NCI-H2081 treated with DMSO at 0.1 percent for 48 hours (cell line): ENCODE measurements at places on chromosomes 7 and 10.
A peak's percentile ranks its signal among the peaks of the same experiment; 100 is the strongest.

GRCh38 chr10:124176349-124177179 lies 83.2 kb upstream of the CHST15 start:
- no peak for DNase-seq

- DNase-seq: no peak
Observed at GRCh38 chr10:100479037-100479436, 16.2 kb downstream of the WNT8B start.

DNA sequence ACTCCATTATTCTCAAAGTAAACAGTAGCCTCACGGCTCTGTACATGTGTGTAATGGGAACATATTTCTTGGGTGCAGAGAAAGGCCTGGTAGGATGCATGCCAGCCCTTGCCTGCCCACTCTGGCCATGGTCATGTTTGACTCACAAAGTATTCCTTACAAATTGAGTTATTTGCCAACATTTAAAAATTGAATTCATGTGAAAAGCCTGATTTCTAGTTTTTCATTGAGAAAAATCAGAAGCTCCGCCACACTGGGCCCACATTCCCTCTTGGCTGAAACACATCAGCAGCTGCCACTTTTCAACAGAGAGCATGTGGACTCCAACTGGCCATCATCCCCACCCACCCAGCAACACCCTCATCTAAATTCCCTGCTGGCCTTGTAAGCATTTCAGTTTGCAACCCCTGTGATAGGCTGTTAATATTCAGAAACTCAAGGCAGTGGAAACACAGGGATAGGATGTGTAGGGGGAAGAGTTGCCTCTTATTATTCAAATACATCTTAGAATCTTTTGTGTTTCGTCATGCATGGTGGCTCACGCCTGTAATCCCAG lies 40.9 kb downstream of the CDH23 start:
- DNase-seq: no peak

- peak; percentile 80 for DNase-seq
Observed at GRCh38 chr7:130273933-130274255, 7.2 kb downstream of the CPA2 start.

GRCh38 chr10:78079411-78079810 lies 45.7 kb downstream of the RPS24 start:
- no peak for DNase-seq

DNA sequence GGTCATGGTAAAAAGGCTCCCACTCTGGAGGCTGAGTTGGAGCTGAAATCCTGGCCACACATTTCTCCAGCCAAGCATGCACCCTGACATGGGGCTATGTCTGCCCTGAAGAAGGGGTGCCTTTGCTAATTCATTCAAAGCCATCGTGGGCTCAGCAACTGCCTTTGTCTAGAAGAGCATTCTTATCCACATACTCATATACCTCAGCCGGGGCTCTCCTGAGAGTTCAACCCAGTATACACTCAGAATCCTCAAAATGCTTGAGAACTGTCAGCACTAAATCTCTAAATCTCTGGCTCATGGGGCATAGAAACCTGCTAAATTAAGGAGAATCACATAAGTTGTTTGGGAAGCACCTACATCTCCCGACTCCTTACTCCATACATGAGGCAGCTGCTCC lies 89.3 kb downstream of the MRPL32 start:
- no peak for DNase-seq

DNA sequence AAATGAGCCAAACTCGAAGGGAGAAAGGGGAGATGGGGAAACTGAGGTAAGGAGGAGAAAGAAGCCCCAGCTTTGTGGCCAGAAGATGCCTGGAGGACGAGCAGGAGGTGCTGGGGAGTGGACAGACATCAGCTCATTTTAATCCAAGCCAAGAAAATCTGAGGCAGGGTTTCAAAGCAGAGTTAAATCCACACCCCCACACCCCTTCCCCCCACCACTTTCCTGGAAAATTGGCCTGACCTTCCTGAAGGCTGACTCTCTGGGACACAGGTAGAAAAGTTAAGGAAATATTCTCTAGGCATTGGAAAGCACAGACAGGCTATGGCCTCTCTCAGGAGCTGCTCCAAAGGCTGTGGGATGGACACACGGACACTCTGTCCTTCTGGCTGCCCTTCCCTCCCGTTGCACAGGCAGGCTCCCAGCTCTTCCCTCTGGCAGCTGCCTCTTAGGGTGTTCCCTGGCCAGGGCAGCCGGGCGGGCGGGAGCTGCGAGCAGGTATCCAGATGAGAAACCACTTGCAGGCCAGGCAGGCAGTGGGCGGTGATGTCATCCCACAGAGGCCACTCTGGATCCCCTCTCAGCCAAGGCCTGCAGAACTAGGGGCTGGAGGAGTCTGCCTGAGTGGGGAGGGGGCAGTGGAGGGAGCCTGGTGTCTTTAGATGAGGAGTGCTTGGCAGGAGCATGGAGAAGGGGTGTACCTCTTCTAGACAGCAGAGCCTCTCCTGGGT lies 171.8 kb downstream of the NEURL1 start:
- no peak for DNase-seq

GRCh38 chr10:76869931-76870330 lies 767.7 kb downstream of the KCNMA1 start:
- DNase-seq: no peak

DNA sequence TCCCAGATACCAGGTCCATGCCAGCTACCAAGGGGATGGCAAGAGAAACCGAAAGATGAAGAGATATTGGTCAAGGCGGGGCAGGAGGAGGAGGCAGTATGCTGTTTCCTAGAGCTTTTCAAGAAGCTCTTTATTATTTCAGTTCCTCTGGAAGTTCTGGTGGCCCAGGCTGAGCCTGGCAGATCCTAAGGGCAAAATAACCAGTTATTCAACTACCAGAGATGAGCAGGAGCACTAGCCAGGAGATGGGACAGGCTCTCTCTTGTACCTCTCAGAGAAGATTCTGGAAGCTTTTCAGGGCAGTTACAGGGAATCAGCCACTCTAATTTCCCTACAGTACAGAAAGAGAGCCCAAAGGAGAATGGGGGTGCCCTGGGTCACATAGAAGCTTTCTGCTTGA lies 5.3 kb downstream of the DNAJB12 start:
- DNase-seq: no peak

DNA sequence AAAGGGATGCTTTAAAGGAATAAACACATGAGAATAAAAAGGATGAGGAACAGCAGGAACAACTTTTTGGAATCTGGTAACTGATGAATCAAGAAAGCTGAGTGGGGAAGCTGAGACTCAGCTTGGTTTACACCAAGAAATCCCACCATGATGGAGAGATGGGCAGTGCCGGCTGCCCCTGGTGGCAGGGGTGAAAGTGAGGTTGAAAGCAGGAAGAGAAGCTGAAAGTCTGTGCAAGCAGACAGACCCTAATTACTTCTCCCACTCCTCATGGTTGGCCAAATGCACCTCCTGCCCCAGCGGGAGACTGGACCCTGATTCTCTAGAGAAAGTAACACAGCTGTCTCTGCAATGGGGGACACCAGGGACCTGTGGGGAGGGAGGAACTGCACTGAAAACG lies 57.6 kb upstream of the NANOS1 start:
- DNase-seq: no peak

DNA sequence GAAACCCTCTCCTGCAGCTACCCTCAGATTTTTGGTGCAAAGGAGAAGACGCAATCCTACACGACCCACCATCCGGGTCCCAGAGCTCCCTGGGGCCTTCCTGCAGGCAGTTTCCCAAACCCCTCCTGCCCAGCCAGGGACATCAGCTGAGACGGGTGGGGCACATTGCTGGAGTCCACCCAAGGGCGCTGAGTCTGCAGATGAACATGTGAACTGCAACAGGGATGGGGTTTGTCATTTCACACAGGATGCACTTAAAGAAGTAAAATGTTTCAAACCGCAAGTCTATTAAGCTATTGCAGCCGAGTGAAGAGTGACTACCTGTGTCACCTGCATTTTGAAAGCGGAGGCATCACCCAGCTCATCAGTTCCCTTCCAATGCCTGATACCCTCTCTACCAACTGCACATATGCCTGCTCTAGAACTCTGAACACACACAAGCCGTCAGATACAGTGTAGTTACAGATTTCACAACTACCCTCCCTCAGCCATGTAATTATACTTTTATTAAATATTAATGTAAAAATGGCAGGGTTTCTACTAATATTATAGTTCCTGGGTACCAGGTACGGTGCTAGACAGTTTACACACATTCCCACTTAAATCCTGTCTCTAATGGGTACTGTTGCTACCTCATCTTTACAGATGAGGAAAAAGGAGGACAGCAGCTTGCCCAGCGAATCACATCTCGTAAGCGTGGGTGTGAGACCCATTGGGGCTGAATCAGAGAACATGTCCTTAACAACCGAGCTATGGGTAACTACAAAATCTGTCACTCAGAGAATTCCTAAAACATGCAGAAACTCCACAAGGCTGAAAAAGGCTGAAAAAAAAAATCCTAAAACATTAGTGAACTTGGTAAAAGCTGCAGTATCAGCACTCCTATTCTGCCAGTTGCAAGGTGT lies 71.2 kb downstream of the GRB10 start:
- no peak for DNase-seq

GRCh38 chr10:91024541-91024940 lies 103.7 kb upstream of the ANKRD1 start:
- DNase-seq: no peak

GRCh38 chr10:131180740-131181415 lies 130.6 kb downstream of the TCERG1L start:
- no peak for DNase-seq

DNA sequence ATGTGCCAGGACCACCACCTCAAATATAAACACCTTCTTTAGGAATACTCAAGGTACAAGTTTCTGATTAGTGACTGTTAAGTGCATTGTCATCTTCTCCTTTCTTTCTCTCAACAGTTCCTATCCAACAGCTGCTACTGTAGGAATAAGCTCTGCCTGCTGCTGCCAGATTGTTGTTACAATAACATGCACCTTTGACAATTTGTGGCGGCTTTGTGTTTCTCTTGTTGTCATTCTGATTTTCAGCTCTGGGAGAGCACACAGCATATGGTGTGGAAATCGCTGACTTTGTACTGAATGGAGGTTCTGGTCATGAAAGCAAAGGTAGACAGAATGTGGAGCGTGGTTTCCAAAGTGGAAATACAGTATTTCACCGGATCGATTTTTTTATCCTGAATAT lies 182.8 kb downstream of the SEC23IP start:
- DNase-seq: no peak

GRCh38 chr7:100190048-100190711 lies 12.5 kb downstream of the STAG3 start:
- DNase-seq: no peak

DNA sequence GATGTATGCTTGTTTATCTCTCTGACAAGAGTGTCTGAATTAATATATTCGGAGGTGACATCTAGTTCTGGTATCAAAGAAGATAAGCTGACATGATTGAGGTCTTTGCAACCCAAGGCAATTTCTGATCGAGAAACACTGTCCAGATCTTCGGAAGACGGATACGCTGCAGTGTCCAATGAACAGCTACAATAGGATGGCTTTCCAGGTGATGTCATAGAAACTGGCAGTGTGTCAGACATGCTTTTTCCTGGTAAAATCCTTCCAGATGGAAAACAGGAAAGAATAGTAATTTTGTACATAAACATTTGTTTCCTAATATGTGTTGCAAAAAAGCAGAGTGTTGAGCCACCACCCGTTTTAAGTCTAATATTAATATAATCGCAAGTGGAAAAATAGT lies 33.4 kb downstream of the VWDE start:
- DNase-seq: no peak

DNA sequence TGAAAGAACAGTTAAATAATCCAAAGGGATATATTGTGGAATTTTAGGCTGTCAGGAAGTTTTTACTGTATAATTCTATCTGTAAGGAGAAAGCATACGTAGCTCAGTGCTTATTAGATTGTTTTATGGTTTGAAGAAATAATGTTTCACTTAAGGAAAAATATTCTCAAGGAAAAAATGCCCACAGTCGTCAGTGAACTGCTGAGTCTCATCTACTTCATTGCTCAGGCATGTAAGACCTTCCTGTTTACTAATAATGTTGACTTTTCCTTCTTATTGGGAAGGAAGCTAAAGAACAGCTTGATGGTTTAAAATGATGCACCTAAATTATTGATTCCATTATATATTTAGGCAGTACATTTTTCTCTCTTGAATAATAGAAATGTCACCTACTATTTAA lies 304.2 kb downstream of the SDK1 start:
- DNase-seq: no peak

DNA sequence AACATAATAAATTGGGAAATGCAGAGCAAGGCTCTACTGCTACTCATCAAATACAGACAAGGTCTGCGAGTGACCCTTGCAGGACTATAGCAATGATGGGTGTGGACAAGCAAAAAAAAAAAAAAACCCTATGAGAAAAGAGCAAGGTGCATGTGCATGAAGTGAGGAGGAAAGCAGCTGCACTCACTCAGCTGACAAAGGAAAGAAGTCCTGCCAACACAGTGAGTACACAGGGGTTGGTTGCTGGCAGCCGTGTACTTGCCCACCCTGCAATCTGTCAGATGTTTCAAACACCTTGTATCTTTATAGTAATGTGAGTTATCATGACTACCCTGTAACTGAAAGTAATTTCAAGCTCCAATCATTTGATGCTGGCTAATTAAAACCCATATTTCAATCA lies 20.5 kb downstream of the CHCHD3 start:
- peak; percentile 37 for DNase-seq

DNA sequence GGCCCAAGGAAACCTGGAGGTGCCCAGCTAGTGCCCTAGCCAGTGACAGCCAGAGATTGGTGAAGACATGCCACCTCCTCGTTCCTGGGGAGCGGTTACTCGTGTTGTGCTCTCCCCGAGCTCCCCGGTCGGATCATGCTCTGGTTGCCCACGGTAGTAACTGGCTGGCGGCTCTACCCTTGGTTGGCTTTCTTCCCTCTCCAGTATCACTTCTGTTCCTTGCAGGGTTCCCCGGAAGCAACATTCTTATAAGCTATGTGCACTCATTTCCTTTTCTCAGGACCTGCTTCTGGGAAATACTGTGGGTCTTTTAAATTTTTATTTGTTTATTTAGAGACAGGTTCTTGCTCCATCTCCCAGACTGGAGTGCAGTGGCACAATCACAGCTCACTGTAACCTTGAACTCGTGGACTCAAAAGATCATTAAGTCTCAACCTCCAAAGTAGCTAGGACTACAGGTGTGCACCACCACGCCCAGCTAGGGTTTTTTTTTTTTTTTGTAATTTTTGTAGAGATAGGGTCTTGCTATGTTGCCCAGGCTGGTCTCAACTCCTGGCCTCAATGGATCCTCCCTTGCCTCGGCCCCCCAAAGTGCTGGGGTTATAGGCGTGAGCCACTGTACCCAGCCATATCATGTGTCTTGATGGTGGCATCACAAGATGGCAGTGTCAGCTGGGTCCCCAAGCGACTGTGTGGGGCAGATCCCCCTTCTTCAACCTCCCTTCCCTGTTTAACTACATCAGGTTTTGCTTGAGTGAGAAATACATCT lies 6.9 kb upstream of the CALHM1 start:
- DNase-seq: no peak

GRCh38 chr7:50371551-50372021 lies 67.1 kb downstream of the IKZF1 start:
- no peak for DNase-seq

GRCh38 chr10:2798336-2799022 lies 268.9 kb upstream of the PFKP start:
- no peak for DNase-seq

GRCh38 chr7:43537765-43538403 lies 45.0 kb upstream of the STK17A start:
- no peak for DNase-seq
